ENCODE measurements at places on chromosomes 16 and 17. TPM values are rescaled to one million over a fixed set of nuclear protein-coding genes. Genes with fewer than 3 reads are reported as not detected.

HEATR9 gene
- total RNA-seq = not detected

SLC16A6 gene
- 2.8 TPM for total RNA-seq

ANKFN1 gene
- total RNA-seq = 19.1 TPM

DOC2A gene
- 6.2 TPM for total RNA-seq

ACSM2A gene
- total RNA-seq = not detected
